ENCODE measurements at places on chromosomes 4 and X. TPM values are rescaled to one million over a fixed set of nuclear protein-coding genes. Genes with fewer than 3 reads are reported as not detected.

Gene DHRSX
- total RNA-seq, result 15.2 TPM

Gene GPR78
- not detected for total RNA-seq

Gene GJB1
- total RNA-seq, result not detected

Gene AMTN
- not detected for total RNA-seq

Gene C4orf46
- 19.5 TPM for total RNA-seq

Gene TRIML2
- not detected for total RNA-seq

Gene SMIM31
- not detected for total RNA-seq

DNA sequence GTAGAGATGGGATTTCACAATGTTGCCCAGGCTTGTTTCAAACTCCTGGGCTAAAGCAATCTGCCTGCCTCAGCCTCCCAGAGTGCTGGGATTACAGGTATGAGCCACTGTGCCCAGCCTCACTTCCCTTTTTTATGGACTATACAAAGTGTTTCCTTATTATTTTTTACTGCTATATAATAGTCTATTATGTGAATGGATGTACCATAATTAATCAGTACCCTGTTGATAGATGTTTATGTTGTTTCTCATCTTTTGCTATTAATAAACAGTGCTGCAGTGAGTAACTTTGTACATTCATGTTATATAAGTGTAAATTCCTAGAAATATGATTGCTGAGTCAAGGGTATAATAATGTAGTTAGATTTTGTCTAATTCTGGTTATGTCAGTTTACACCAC, 35.8 kb upstream of the LARP1B start:
- no peak for DNase-seq

DNA sequence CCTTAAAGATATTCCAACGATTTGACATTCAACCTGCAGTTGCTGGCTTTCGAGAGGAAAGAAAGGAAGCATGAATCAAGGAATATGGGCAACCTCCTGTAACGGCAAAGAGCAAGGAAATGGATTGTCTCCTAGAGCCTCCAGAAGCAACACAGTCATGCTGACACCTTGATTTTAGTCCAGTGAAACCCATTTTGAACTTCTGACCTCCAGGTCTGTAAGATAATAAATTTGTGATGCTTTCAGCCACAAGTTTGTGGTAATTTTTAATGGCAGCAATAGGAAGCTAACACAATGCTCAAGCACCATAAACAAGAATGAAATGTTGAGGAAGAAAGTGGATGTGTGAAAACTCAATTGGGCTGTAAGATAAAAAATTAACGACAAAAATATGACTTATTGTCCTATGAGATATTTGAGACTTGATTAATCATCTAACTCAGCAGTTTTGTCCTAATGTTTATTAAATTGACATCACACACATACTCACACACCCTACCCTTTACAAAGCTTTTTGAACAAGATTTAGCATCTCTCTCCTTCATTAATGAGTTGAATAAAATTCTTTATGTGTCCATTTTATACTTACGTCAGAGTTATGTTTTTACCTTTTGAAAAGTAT, 857.2 kb upstream of the INTU start:
- peak; percentile 6 for DNase-seq

DNA sequence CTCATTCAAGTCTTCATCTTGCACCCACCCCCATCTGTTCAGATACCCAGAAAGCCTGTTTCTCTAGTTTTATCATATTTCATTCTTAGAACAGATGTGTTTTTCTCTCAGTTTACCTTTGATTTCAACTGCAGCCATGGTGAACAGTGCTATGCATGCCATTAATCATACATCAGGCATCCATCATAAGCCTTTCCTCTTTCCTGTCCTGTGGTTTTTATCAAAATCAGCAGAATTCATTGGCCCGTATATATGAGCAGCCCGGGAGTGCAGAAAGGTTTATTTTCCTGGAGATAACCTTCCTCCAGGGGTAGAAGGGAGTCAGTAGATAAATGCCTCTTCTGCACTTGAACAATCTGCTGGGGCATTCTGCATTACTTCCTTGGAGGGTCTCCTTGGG, 65.7 kb downstream of the IL21 start:
- DNase-seq, result no peak

GRCh38 chr4:89379511-89380044, 72.0 kb upstream of the GPRIN3 start:
- DNase-seq, result no peak

DNA sequence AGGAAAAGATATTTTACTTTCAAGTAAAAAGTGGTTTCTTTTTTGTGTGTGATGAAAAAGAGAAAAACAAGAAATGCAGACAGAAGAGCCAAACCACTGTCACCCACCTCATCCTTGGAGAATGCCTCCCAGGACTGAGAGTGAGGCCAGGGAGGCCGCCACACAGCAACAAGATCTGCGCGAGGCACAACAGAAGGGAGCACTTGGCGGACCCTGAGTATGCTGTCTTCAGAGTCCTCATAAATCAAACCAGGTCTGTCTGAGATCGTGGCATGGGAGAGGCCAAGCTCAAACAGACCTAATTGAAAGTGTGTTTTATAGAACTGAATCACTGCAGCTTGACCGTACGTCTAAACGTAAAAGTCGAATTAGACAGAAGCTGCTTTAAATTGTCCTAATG, 134.3 kb upstream of the VCX2 start:
- no peak for DNase-seq

DNA sequence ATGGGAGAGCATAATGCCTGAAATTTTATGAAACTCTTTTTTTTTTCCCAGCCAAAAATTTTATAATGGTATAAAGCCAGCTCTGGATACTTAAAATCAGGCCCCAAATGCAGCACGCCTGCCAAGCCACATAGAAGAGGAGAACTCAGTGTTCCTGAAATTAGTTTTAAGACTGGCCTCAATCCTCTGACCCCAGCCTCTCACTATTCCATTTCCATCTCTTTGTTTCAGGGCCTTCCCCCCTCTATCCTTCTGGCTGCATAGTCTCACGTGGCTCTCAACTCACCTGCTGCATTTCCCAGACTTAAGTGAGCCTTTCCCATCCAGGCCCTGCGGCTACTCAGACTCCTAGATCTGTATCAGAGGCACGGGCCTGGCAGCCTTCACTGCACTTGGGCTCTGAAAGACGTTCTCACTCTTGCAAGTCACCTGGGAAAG, 5.2 kb upstream of the CBR4 start:
- DNase-seq, result peak; percentile 19

DNA sequence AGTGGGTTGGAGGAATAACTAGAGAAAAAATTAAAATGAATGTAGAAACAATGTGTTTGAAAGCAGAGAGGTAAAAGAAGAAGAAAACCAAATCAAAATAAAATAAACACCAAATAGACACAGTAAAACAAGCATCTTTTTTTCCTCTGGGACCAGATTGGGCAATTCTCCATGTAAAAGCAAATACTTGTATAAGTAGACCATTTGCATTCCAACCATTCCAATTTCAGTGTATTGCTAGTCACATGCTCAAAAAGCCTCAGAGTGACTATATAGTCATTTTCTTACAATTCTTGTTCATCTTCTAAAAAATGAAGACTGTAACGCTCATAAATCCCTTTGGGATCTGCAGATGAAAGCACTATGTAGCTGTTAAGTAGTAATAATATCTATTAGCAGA, 969.5 kb downstream of the PCDH18 start:
- peak; percentile 1 for DNase-seq

GRCh38 chr4:32394255-32394654, 1674.1 kb downstream of the PCDH7 start:
- DNase-seq, result no peak

DNA sequence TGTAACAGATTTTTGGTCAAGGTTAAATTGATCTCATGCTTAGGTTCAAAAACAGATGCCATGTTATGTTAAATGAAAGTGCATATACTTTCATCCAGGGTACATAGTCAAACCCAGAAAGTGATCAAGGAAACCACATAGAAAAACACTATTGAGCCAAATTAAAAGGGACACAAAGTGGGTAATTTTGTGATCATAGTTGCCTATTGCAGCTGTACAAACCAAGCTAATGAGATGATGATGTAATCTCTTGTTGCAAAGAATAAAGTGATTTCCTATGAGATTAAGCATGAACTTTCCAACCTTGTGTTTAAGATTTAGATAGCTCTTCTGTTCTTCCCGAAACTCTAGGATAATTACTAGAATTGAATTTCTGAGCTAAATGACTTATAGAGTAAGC, 20.2 kb upstream of the LIMCH1 start:
- no peak for DNase-seq

DNA sequence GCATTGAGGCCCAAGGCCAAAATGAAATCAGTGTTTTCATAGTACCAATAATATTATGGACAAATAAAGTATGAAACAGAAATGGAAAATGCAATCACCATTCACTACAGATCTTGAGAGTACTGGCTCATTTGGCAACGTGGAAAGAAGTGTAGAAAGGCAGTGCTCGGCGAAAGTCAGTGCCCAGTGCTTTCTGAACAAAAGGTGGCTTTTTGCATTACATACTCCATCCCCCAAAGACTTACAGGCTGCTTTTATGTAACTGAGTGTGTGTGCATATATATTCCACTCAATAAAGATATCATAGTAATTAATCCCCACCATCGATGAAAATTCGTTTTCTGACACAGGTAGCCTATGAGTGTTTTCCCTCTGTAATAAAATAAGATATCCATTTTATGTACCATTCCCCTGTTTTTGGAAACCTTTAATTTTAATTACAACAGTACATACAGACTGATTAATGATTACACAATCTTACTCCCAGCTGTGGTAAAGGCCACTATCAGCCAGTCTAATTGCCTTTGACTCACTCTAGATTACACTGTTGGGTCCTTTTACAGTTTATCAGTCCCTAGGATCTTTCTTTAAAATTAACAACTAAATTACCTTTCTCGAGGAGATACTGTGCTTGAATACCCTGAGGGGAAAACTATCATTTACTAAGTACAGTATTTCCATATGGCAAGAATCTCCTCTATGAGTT, 65.9 kb downstream of the MAD2L1 start:
- DNase-seq, result no peak

DNA sequence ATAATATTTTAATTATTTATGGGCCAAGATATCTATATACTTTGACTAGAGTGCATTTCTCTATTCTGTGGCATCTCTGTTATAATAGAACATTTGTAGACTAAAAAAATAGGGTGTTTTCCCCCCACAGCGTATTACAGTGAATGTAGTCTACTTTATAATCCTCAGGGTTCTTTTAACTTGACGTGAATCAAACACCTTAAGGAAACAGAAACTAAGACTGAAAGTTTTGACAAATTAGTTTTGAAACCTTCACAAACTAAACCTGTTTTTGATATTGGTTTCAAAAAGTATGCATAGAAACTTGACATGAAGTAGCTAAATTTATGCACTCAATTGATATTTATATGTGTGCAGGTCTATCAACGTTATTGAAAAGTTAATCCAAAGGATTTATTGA, 1963.1 kb upstream of the TENM3 start:
- DNase-seq, result no peak

DNA sequence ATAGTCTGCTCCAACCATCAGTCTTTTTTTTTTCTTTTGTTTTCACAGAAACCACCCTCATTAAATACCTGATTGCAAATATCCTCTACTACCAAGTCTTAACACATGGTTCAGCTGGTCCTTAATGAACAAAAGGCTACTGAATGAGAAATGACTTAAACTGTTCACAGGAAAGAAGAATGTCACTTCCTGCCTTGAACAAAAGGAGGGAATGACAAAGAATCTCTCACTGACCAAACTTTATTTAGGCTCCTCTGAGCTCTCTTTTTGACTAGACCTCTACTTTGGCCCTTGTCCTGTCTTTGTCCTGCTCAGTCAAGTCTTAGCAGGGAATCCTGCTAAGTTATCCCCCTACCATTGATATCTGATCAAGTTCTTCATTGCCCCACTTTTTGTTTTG, 31.8 kb upstream of the GJB1 start:
- no peak for DNase-seq

DNA sequence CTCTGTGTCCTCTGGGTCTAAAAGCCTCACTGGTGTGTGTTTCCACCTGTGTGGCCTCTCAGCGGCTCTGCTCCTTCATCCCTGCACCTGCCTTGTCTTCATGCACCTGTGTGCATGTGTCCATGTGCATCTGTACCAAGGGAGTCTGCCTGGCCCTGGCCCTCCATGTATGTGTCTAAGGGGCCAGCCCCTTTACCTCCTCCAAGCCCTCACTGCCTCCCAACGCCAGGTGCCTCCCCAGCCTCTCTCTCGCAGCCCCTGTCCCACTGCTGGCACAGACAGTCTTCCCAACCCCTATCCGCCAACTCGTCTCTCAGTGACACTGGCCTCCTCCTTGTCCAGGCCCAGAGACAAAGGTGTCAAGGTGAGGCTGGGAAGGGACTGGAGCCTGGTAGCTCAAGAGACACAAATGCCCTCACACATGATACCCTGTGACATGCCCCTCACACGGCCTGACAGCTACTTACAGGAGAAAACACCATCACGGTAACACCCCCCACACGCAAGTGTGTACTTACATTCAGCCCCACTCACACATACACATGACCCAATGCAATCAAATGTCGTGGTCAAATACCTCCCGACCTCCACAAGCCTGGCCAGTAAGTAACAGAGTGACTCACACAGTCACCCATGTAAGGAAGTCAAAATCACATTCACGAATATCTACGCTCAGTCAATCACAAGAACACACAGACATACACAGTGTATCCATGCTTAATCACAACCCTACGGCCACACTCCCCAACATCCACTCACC, 11.4 kb downstream of the L1CAM start:
- no peak for DNase-seq
